Activated naive CD4-positive, alpha-beta T cell treated with anti-CD3 and anti-CD28 coated beads for 36 hours (primary cell): ENCODE measurements at places on chromosomes 2 and 18. TPM values are rescaled to one million over a fixed set of nuclear protein-coding genes. Genes with fewer than 3 reads are reported as not detected.

GRCh38 chr2:70035344-70035844 lies 51.9 kb upstream of the PCBP1 start:
- DNase-seq, result no peak

Gene NMUR1
- total RNA-seq, result not detected

Gene SLC9A4
- total RNA-seq, result 0.07 TPM

DNA sequence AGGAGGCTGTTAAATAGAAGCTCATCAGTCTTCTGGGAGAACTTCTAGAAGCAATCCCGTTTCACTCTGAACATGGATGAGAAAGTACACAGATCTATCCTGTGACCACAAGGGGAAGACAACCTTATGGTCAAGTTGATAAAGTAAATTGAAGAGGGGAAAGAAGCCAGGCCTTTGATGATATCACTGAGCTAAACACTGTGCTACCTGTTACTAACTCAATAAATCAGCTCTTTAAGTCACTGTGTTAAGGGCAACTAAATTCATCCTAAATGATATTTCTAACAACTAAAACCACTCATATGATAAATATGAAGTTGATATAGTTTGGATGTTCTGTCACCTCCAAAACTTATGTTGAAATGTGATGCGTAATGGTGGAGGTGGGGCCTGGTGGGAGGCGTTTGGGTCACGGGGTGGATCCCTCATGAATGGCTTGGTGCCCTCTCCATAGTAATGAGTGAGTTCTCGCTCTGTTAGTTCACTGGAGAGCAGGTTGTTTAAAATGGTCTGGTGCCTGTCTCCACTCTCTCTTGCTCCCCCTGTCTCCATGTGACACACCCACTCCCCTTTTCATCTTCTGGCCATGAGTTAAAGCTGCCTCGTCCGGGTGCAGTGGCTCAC lies 23.6 kb downstream of the OLA1 start:
- DNase-seq, result no peak

GRCh38 chr2:128178650-128179460 lies 87.9 kb downstream of the UGGT1 start:
- peak; percentile 70 for DNase-seq

DNA sequence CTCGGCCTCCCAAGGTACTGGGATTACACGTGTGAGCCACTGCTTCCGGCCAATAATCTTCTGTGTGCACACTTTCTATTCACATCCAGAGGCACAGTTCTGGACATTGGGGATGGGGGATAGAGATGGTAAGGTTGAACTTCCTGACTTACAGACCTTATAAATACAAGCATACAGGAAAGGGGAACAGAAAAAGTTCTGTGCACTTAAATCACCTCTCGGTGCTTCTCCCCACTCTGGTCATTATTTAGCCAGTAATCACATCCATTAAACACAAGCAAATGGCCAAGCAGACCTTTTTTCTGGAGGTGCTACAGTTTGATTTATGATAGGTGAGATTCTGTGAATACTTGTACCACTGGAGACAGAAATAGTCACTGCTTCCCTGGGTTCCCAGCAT lies 110.6 kb downstream of the CRIM1 start:
- DNase-seq, result no peak

DNA sequence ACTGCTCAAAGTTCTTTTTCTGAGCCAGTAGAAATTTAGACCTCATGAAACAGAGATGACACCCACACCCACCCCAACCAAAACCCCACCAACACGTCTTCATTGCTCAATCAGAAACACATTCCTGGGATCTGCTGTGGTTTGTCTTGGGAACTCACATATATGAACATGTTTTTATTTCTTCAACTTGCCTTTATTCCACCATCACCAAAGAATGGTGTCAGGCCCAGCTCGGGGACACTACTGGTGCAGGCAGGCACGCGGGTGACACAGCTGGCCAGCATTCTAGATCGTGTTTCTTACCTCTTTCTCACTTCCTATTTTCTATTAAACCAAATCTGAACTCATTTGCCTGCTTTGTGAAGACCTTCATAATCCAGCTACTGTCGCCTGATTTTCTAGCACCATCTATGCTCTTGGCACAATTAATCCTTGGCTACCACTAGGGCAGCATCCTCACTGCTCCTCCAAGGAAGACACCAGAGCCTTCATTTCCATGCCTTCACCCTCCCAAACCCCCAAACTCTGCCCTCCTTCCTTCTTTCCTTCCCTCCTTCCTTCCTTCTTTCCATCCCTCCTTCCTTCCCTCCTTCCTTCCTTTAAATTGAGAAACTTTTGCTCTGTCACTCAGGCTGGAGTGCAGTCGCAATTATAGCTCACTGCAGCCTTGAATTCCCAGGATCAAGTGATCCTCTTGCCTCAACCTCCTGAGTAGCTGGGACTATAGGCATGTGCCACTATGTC lies 157.1 kb downstream of the BCL2 start:
- peak; percentile 44 for DNase-seq

- DNase-seq, result no peak
These were observed 40.0 kb downstream of the SH3BP4 start for GRCh38 chr2:234991793-234992192.

DNA sequence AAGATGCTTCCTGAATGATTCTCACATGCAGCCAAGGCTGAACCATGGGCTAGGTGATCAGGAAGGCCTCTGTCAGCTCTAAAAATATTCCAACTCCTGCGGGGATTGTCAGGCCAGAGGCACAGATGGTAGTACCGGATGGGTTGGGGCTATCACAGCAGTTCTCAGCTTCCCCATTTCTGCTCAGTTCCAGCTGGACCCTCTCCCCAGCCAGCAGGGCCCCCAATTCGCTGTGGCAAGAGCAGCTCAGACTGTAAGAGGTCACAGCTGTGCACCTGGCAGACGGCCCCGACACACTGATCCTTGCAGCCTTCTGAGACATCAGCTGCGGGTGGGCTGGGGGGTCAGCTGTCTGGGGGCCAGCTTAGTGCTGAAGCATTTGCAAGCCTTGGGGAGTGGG lies 43.6 kb upstream of the TCF7L1 start:
- no peak for DNase-seq

GRCh38 chr18:43525169-43525568 lies 247.9 kb upstream of the SYT4 start:
- no peak for DNase-seq

Gene DQX1
- total RNA-seq, result 0.45 TPM

Gene LIPG
- 0.22 TPM for total RNA-seq

- peak; percentile 87 for DNase-seq
These were observed 50.2 kb upstream of the PLB1 start for GRCh38 chr2:28445448-28446258.

- DNase-seq, result no peak
These were observed 166.2 kb downstream of the ATAD2B start for GRCh38 chr2:23760736-23761135.

Gene SNORC
- total RNA-seq, result 1.1 TPM

Gene PROKR1
- total RNA-seq, result not detected

- DNase-seq, result no peak
These were observed 427.0 kb downstream of the LPIN1 start for GRCh38 chr2:12173271-12173942.

Gene SFT2D3
- total RNA-seq, result 3.1 TPM

GRCh38 chr18:78732273-78733210 lies 247.1 kb upstream of the SALL3 start:
- no peak for DNase-seq

GRCh38 chr2:101958061-101958460 lies 33.7 kb upstream of the IL1R2 start:
- no peak for DNase-seq

Gene TSPYL6
- total RNA-seq, result not detected

Gene C2orf78
- not detected for total RNA-seq

Gene CNGA3
- not detected for total RNA-seq

Gene HOXD1
- total RNA-seq, result not detected

DNA sequence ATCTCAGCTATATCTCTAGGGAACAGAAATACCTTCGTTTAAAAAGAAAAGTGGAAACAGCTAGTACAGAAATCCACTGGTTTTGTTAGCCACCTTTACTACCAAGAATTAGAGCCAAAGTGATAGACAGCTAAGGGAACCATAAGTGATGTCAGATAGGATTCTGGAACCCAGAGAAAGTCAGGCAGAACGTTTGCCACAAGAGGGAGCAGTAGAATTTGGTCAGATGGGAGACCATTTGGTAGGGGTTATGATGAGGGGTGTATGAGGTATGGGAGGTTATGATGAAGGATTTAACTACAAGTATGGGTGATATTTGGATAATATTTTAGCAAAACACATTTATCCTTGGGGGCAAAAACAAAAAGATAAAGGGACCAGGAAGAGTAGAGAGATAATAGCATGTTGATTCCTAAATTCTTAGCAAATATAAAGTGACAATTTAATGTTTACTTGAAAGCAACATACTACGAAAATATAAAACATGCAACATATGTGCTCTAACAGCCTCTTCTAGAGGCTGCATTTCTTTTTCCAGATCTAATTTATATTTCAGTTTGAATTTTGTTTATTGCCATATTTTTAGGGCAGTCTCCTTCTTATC lies 3.3 kb downstream of the SLC8A1 start:
- peak; percentile 14 for DNase-seq

GRCh38 chr2:7709907-7710306 lies 792.7 kb downstream of the RNF144A start:
- no peak for DNase-seq

Gene TMEM214
- total RNA-seq, result 41.3 TPM

GRCh38 chr2:8317418-8317817 lies 364.4 kb upstream of the ID2 start:
- no peak for DNase-seq

DNA sequence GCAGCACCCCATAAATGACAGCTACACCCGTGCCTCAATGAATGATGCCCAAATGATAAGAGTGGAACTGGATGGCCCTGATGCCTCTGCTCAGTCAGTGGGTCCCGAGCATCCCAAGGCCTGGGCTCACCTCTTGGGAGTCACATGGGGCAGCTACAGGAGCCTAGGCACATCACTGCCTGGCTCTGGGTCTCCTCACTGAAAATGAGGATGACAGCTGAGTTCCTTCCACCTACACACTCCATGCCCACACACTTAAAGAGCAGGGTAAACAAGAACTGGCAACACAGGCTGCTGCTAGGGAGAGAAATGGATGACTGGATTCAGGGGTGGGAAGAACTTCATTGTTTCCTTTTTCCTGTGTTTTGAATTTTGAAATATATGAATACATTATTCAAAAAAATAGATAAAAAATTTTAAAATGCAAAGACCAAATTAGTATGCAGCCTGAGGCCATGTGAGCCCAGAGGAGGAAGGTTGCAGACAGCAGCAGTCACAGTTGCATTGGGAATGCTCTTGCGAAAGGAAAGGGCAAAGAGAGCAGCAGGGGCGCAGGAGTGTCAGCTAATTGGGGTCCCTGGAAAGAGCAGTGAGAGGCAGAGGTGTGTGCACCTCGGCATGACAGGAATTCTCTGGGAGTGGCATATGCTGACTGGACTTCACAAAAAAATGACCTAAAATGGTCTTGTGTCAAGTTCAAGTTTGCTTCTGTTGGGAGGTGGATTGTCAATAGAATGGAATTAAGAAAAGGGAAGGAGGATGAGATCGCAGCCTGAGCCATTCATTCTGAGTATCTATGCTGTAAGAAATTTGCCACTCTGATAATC lies 327.1 kb downstream of the CELF4 start:
- DNase-seq, result no peak

- DNase-seq, result no peak
These were observed 36.9 kb upstream of the PDK1 start for GRCh38 chr2:172518995-172519394.

DNA sequence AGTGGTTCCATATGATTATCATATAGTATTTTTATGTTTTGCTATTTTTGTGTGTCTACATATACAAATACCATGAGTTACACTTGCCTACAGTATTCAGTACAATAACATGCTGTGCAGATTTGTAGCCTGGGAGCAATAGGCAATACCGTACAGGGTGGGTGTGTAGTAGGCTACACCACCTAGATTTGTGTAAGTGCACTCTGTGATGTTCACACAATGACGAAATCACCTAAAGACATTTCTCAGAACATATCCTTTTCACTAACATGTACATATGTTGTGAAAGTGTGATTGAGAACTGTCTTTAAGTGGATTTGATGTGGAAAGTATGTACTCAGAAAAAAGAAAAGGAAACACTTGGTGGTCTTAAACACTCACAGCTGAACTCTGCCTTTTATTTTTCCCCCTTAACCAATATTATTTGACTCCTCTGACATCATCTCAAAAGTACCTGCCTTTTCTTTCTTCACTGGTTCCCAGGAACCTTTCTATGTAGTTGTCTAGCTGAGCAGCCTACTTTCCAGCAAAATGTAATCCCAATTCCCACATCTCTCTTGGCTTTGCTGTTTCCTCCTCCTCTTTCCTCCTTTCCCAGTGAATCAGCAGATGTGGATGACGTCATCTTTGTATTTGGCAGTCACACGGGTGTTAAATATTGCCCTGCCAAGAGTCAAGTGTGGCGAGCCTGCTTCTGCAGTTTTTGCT lies 47.7 kb downstream of the OSBPL6 start:
- DNase-seq, result no peak

GRCh38 chr2:109173311-109174171 lies 44.5 kb downstream of the SH3RF3 start:
- DNase-seq, result no peak

DNA sequence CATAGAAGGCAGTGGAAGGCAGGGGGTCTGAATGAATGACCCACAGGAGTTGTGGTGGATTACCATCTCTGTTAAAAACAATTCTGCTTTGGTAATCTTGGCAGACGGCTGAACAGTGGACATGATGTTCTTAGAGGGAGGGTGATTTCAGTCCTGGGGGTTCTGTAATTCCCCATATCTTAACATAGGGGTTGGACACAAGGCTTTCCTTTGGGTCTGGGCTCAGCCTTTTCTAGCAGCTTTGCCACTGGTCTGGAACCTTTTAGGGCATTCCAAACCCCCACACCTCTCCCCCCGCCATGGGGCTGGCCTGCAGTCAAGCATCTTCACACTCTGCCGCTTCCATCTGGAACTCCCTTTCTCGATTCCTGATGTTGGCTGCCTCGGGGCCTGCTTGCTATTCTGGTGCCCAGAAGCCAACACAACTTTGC lies 50.3 kb downstream of the RPL37A start:
- DNase-seq, result no peak

DNA sequence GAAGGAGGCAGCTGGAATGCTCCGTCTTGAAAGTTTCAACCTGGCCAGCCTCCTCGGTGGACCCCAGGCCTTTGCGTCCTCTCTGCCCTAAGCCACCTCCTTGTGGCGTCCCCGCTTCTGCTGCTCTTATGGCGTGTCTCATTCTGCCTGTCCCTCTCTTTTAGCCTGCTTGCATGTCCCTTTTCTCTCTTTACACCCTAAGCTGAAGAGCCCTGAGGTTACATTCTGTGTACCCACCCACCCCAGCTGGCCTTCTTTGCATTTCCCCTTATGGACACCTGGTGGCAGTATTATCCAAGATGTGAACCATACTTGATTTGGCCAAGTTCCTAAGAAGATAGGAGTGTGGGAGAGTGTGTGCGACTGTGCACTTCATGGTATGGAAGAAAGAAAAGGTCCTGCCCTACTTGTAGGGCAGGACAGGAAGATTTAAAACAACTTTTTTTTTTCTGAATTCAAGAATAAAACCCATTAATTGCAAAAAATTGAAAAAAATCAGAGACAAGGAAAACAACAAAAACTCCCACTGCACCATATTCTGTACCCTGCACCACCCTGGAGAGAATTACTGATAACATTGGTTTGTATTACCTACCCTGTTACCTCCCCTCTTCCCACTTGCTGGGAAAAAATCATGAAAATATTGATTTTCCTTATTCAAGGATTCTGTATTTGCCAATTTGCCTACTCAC lies 77.4 kb downstream of the DYSF start:
- DNase-seq, result peak; percentile 44
